ENCODE measurements at places on chromosomes 13 and 19.

DNA sequence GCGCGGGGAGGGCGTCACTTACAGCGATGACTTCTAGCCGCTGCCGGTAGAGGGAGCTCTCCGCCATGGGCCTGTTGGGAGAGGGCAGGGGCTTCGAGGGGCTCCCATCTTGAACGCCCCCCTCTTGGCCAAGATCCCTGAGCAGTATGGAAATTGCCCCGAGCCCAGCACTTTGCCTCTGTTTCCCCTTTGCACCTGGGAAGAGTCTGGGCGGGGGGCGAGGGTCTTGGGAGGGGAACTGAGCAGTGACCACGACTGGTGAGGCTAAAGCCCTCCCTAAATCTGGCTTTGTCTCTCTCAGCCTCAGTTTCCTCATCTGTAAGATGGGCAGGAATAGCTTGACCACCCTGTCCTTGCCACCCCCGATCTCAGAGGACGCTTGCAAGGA, 2.8 kb downstream of the PALM3 start:
- DNase-seq = no peak

DNA sequence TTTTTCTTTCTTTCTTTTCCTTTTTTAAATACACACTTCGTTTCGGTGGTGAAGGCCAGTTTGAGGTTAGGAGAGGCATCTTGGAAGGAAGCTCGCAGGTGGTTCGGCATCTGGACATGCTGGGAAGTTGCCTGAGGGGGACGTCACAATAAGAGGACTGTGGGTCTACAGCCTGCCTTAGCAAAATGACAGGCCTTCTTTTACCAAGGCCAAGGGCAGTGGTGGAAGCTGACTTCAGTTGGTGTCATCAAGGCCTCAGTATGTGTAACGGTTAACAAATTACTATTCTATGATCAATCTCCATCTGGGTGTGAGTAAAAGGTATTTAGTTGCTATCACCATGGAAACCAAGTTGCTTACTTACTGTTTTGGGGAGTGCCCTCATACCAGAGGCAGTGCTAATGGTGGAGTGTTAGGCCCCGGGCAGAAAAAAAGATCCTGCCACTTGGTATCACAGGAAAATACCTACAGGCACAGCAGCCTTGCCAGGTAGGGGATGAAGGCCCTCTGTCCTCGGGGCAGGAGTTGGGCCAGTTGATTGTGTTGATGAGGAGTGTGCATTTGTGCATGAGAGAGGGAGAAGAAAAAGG, 10.3 kb downstream of the ACTN4 start:
- peak; percentile 72 for DNase-seq

- DNase-seq = peak; percentile 21
Observed at GRCh38 chr13:65959305-65959704, 1270.8 kb downstream of the PCDH9 start.

GRCh38 chr19:55225415-55225958, 3.1 kb downstream of the TMEM86B start:
- no peak for DNase-seq

DNA sequence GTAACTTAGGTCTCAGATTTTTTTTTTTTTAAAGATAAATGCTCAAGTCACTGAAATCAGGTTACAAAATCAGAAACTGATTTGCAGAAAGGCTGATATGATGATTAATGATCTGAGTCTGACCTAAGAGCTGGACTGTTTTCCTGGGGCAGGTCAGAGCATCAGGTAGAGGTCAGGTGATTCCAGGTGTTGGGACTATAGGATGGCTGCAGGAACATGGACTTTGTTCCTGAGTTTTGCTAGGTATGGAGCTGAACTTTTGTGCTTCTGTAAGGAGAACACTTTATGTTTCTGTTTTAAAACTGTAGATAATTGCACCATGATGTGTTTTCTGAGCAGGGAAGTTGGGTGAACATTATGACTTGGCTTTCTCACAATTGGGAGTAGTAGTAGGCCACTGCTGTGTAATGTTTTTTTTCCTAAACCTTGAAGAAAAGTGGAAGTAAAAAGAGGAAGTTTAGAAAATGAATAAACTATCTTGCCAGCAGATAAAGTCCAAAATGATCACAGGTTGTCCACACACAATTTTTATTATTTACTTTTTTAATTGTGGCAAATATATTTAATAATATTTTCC, 297.2 kb downstream of the DCT start:
- DNase-seq = no peak

All from T1000 (cell line).